ENCODE measurements at places on chromosomes 2 and 18. TPM values are rescaled to one million over a fixed set of nuclear protein-coding genes. Genes with fewer than 3 reads are reported as not detected.

Gene UBE2E3
- 38.7 TPM for total RNA-seq

- no peak for DNase-seq
Observed at GRCh38 chr18:12324991-12325725, 17.1 kb downstream of the TUBB6 start.

- no peak for DNase-seq
Observed at GRCh38 chr2:226526716-226527115, 272.9 kb downstream of the IRS1 start.

- peak; percentile 87 for DNase-seq
Observed at GRCh38 chr2:238231251-238231793, 8.5 kb downstream of the HES6 start.

GRCh38 chr2:43005975-43006833, 213.8 kb upstream of the HAAO start:
- peak; percentile 35 for DNase-seq

Data from body of pancreas (tissue), 4 donors.